Retina (tissue), 1 donor: ENCODE measurements at places on chromosomes 3 and 15.

GRCh38 chr3:63132461-63133250 lies 145.5 kb upstream of the SYNPR start:
- DNase-seq: no peak

DNA sequence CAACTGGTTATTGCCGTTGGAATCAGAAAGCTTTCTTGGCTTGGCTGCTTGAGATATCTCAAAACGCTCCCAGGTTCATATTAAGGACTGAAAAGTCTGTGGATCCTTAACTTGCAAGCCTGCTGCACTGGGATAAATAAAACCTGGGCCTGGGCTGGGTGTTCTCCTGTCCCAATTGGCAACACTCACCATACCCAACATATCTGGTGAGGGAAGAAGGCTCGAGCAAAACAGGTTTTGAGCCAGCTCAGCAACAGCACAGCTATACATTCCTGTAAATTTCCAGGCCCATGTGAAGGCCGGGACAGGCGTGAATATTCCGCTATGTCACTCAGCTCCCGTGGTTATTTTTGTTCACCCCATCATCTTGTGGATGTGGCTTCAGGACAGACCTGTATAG lies 169.0 kb upstream of the BCL6 start:
- no peak for DNase-seq

GRCh38 chr15:68696414-68697363 lies 117.9 kb downstream of the CORO2B start:
- no peak for DNase-seq

GRCh38 chr3:38960953-38961622 lies 90.7 kb downstream of the SCN11A start:
- no peak for DNase-seq

- no peak for DNase-seq
These were observed 662.8 kb upstream of the CCDC54 start for GRCh38 chr3:106714400-106714799.

GRCh38 chr3:104831071-104831470 lies 535.6 kb upstream of the ALCAM start:
- DNase-seq: no peak

- no peak for DNase-seq
These were observed 10.7 kb downstream of the STT3B start for GRCh38 chr3:31543375-31543774.

DNA sequence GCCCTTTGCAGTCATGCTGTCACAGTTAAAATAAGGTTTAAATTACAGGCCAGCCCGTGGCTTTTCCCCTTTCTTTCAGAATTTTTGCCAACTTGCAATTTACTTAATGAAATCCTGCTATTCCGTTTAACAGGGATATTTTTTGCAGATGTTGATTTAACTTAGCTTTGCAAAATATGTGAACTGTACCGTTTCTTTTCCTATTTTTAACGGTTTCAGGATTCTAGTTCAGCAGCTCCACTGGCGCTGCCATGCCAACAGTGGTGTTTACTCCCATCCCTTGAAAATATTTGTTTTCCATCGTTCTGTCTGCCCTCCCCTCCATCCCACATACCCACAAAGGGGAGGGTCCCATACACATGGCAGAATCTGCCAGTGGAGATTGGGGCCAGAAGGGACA lies 54.3 kb downstream of the SMAD6 start:
- DNase-seq: no peak

DNA sequence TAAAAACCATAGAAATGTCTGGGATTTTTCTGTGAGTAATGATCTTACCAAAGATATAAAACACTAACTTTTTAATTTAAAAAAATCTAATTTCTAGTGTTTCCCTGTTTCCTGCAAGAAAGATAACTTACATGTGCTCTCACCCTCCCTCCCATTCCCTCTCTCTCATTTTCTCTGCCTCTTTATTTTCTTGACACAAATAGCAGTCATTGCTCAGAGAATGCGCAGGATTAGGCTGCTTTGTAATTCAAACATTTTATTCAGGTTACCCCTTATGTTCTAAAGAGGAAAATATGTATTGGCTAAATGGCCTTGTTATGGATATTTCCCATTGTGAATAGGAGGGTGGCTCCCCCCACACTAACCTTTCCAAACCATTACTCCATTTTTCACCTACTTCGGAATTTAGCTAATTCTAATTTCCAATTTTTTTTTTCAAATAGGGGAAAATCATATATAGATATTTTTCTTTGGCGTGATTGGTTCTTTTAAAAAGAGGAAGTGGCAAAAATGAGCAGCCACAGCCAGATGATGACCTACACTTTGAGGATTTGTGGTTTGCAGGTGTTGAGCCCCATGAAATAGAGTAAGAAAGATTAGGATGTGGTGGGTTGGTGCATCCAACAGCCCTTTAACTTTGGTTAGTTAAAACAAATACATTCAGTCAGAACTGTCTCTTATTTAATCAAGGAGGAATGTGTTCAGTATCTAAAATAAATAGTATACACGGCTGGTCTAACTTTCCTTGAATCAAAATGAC lies 554.4 kb downstream of the IGSF11 start:
- DNase-seq: no peak

DNA sequence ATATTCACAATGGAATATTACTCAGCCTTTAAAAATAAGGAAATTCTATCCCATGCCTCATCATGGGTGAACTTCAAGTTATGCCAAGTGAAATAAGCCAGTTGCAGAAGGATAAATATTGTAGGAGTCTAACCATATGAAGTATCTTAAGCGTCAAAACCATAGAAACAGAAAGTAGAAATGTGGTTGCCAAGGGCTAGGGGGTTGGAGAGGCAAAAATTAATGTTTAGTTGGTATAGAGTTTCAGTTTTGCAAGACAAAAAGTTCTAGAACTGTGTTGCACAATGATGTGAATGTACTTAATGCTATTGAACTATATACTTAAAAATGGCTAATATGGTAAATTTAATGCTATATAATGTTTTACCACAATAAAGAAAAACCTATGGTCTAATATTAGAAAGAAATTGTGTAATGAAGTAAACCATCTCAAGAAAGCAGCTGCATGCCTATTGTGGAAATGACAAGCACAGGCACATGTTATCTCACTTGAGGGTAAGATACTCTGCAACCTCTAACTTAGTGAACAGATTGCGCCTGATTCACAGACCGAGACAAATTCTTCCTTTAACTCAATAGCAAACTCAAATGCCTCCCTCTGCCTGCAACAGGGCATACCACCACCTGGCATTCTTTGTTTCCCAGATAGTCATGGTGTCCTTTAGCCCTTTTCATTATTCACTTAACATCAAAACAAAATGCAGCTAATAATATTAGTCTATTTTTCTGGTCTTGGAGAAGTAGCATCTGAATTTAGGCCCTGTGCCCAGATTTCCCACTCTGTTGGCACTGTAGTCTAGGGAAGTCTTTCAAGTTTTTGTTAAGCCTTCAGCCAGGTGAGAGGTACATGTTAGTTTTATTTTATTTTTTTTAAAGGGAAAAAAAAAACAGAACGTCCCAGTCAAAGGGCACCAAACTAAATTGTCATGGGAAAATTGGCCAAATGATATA lies 80.2 kb upstream of the ACP3 start:
- no peak for DNase-seq

- peak; percentile 99 for DNase-seq
These were observed at the start of gene TSC22D2 for GRCh38 chr3:150408221-150409124. TSS of gene TSC22D2 (plus strand) at chr3:150408298. CDS start at chr3:150409351, 1,053 bp downstream.

- DNase-seq: no peak
These were observed 49.7 kb downstream of the TMEM39A start for GRCh38 chr3:119413603-119414280.

DNA sequence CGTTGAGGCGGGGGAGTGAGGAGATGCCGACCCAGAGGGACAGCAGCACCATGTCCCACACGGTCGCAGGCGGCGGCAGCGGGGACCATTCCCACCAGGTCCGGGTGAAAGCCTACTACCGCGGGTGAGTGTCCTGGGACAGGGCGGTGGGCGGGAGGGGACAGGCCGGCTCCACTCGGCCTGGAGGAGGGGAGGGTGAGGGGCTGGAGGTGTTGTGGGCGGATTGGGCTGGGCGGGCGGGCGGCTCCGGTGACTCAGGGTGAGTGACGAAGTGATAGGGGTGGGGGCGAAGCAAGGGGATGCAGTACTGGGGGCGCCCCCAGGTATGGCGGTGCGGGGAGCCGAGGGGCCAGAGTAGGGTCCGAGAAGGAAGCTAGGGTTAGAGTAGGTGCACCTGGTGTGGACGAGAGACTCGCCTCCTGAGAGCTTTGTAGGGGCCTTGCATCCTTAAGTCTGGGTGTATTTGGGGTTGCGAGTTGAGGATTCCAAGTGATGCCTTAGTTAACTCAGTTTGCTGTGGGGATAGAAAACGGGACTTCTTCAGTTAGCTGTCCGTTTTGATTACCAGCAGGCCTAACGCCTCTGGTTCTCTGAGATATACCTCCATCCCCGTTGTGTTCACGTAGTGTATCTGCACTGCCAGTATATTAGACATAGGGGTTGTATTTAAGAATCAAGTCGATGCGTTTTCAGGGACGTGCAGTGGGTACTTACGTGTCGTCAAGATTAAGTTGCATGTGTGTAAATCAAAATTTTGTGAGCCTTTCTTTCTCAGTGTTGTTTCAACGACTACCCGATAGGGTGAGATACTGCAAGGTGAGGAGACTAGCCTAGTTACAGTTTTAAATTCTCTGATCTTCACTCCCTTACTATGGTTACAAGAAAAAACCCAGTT lies 670 bp downstream of the PRKCI start:
- peak; percentile 52 for DNase-seq

DNA sequence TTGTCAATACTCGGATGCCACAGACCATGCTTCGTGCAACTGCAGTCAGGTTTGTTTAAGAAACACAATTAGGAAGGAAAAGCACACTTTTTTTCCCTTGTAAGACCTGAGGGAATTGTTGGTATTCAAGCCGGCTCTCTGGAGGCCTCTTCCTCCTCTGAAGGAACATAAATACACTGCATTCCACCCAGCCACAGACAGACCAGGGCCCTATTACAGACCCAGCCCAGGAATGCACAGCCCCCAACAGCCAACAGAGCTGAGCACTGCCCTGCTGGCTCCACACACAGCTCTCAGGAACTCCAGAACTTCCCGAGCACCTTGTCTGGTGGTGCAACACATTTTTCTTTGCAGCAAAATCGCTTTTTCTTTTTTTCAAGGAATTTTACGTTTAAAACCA lies 488.7 kb upstream of the PROK2 start:
- DNase-seq: no peak

- peak; percentile 67 for DNase-seq
These were observed 115.9 kb downstream of the EEFSEC start for GRCh38 chr3:128269006-128269775.

GRCh38 chr3:179682426-179683080 lies 29.7 kb downstream of the USP13 start:
- DNase-seq: no peak

- no peak for DNase-seq
These were observed 216.5 kb downstream of the ZNF385D start for GRCh38 chr3:21534462-21534861.

GRCh38 chr3:138371070-138371965 lies 22.9 kb downstream of the MRAS start:
- no peak for DNase-seq

DNA sequence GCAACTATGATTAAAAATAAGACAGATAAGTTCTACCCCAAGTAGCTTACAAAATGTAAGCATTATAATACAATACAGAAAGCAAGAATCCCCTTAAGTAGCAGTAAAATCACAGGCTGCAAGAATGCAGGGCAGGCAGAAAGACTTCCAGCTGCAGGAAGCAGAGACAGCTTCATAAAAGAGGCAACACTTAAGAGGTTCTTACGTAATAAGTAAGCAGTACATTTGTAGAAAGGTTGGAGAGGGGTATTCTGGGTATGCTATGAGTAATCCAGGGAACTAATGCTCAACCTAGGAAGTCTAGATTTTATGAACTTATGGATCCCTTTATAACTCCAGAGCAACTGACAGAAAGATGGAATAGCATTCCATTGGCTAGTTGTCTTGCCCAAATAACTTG lies 151.6 kb downstream of the IL5RA start:
- no peak for DNase-seq

DNA sequence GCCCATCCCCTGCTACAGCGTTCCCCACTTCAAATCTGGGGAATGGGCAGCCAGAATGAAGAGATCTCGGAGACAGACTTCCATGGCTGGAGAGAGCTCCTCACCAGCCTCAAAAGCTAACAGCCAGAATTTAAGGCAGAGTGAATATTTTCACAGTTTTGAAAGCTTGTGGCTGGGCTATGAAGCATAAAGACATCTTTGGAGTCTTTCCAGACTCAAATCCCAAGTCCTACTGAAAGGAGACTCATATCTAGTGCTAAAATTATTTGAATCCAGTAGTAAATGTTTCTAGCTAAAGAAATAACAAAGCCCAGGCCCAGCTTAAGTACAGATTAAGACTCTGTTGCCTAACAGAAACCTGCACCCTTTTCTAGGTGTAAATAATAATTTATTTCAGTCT lies 628.4 kb upstream of the ALCAM start:
- DNase-seq: no peak
